ENCODE measurements at places on chromosomes 12 and 14. TPM values are rescaled to one million over a fixed set of nuclear protein-coding genes. Genes with fewer than 3 reads are reported as not detected.

DNA sequence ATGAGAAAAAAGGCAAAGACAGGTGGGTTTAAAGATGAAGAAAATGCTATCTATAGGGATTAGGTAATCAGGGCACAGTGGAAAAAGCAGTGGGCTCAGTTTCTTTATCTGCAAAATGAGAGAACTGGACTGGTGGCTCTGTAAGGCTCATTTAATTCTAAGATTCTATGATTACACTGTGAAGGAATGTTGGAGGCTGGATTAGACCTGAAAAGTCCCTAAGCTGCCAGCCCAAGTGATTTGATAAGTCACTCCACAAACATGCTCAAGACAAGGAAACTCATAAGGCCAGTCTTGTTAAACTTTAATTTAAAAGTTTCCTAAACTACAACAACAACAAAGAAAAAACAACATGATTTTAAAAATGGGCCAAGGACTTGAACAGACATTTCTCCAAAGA, 75.1 kb downstream of the DCAF5 start:
- no peak for DNase-seq

GRCh38 chr14:94675036-94675435, 62.8 kb downstream of the SERPINA3 start:
- no peak for DNase-seq

DNA sequence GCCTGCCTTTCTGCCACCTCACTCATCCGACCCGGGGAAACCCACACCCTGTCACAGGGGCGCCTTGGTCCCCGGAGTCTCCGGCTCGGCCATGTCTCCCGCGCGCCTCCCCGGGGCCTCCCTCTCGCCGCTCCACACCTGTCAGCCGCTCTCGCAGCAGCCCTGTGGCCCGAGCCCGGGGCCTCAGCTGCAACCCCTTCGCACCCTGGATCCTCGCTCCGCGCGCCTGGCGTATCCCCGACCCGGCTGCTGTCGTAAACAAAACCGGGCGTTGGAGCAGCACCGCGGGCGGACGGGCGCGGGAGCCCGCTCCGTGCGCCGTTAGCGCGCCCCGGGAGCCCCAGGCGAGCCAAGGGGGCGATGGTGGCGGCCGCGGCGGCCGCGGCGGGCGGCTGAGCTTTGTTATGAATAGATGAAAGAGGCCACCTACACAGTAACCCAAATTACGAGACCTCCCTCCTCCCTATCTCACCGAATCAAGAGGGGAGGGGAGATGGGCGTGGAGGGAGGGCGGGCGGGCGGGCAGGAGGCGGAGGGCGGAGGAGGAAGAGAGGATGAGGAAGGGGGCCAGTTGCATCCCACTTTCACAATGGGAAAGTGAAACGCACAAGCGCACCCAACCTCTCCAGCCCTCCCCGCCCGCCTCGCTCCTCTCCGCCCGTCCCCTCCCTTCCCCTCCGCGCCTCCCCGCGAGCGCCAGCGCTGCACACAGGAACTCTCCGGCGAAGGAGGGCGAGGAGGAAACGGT, at the start of gene PLXNC1:
Gene PLXNC1, plus strand, starts transcription at position 587 of the 748 bp plus-strand sequence. CDS start 395 bp downstream, outside the sequence.
- DNase-seq: no peak

Gene CLEC4D
- not detected for total RNA-seq

DNA sequence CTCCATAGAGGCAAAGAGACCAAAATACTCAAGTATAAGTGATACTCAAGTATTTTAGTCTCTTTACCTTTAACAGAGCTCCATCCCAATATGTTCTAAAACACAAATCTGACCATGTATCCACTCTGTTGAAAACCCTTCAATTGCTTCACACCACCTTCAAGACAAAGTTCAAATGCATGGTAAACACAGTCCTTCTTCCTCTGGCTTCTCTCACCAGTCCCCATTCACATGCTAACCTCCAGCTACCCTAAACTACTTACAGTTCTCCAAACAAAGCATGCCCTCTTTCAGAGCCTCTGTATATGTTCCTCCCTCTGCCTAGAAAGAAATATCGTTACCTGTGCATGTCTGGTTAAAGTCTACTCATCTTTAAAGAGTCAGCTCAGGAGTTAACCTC, 100.2 kb downstream of the NUMB start:
- no peak for DNase-seq

Gene OR6C2
- total RNA-seq: not detected

Gene PPFIA2
- total RNA-seq: not detected

DNA sequence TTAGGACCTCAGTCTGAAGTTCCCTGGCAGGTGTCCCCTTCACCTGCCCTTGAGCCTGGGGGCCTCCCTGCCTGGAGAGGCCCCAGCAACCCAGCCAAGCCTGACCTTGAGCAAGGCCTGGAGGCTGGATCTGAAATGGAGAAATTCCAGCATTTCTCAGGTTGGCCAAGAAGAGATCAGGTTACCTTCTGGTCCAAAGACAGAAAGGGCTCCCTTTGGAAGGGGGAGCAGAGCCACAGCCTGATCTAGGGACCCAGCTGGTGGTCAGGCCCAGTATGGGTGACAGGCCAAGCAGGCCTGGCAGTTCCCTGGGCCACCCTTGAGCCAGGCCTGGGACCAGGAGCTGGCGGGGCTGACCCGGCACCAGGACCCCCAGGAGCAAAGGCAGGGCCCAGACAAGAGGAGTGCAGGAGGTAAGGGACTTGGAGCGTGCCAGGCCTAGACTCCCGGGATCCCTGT, 82.8 kb downstream of the TNFAIP2 start:
- no peak for DNase-seq

Gene CCDC177
- total RNA-seq: not detected

Gene KRT72
- total RNA-seq: 0.17 TPM

DNA sequence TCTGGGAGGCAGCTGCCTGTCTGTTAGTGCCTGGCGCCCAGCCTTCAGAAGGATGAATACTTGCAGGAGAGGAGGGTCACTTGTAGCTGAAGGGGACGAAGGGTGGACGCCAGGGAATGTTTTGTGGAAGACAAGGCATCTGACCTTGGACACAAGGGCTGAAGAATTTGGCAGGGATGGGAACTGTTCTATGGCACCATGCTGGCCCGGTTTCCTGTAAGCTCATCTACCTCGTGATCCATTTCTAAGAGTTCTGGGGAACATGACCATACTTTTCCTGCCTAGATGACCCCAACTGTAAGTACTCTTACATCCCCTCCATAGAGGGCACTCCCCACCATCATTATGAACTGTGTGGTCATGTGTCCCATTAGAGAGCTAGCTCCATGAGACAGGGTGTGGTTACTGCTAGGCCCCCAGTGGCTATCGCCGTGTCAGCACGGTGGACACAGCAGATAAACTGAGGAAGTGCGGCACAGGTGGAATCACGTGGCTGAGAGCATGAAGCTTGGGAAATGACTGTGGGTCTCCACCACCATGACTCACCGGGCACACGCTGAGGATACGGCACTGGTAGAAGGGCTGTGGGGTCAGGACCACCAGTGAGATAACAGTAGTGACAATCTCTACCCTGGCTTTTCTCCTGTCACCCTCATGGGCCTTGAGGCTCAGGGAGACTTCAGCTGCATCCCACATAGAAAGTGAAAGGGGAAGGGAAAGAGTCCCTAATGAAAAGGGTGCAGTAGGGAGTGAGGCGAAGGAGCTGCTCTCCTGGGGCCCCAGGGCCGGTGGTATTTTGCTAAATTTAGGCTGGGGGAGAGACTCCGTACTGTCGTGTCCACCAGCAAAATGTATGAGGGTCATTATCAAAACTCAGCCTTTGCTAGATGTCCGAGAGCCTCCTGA, 252.6 kb downstream of the FOXN3 start:
- no peak for DNase-seq

- DNase-seq: no peak
Measured at GRCh38 chr12:84738481-84738972, 174.1 kb downstream of the SLC6A15 start.

DNA sequence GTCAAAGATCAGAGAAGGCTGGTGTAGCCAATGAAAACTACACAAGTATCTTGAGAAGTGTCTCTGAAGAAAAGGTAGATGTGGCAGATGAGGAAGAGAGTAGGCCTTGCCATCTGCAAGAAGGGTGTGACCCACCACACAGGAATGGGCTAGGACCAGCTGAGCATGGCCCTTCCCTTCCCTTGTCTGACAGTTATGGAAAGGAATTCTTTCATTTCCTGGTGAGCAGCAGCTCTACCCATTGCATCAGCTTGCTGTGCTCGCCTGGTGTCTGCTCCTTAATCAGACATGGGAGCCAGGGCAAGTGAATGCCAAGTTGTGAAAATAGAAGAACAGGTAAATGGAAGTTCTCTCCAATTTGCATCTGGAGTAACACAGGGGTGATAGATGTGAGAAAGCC, 145.2 kb upstream of the KRR1 start:
- DNase-seq: peak; percentile 93

Gene RASSF9
- total RNA-seq: not detected

Gene PTPRO
- total RNA-seq: not detected
